ENCODE measurements at places on chromosomes 11 and 22.
A peak's percentile ranks its signal among the peaks of the same experiment; 100 is the strongest.

GRCh38 chr11:15816260-15816871 lies 540.0 kb downstream of the SOX6 start:
- DNase-seq = no peak

DNA sequence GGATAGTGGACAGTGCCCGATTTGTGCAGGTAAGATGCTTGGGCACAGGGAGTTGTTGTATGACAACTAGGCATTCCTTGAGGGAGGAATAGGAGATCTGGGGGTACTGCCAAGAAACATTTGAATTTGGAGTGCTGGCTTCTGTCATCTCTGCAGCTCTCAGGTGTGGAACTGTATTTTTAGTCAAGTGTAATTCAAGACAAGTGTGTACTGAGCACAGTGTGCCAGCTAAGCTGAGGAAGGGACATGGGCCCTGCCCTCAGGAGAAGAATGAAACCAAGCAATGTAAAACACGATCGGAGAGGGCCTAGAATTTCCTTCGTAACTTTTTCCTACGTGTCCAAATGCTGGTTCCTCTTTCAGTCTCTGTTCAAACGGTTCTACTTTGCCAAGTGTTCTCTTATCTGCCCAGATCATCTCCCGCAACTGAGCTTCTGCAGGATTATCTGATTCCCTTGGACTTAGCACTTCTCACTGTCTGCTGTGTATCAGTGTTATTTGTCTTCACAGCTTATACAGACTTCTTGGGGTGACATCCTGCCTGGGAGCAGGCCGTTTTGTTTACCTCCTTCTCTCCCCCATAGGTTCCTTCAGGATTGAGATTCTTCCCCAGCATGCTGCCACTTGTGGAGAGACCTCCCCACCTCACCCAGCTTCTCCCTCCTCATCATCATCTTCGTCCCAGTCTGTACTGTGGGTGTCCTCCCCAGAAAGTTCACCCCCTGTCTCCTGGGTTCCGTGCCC lies 27.6 kb downstream of the ART5 start:
- no peak for DNase-seq

DNA sequence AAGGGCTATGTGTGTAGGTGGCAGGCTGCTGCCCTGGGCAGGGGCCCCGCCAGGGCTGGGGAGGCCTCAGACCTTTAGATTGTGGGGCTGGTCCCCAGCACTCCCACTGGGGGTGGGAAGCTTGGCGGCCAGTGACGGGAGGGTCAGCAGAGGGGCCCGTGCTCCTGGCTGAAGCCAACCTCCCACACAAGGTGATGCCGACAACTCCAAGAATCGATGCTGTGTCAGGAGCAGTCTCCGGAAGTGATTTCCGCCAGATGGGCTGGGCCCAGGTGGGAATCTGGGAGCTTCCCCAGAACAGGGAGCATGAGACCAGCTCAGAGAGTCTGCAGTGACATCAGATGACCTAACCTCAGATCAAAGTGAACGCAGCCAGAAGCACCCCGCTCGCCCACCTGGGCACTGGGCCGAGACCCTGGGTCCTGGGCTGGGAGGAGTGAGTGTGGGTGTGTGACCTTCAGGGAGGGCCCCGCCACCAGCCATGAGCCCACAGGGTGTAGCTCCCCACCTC lies 7.7 kb downstream of the TRPM5 start:
- no peak for DNase-seq

GRCh38 chr22:17232406-17232805 lies 13.2 kb upstream of the ADA2 start:
- DNase-seq = no peak

- DNase-seq = no peak
Observed at GRCh38 chr11:32032478-32032877, 58.4 kb upstream of the RCN1 start.

DNA sequence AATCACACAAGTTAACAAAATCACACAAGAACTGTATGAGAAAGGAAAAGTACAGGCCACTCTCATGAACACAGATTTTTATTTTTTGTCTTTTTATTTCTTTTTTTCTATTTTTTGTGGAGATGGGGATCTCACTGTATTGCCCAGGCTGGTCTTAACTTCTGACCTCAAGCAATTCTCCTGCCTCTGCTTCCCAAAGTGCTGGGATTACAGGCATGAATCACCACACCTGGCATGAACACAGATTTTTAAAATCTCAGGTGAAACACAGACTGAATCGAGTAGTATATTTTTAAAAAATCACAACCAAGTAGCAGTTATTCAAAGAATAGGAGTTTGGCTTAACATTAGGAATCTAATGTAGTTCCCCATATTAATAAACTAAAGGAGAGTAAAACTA lies 18.3 kb downstream of the RNF169 start:
- no peak for DNase-seq

- DNase-seq = no peak
Observed at GRCh38 chr11:65792456-65792855, 5.6 kb downstream of the OVOL1 start.

- no peak for DNase-seq
Observed at GRCh38 chr22:49506010-49506400, 321.7 kb downstream of the BRD1 start.

- DNase-seq = no peak
Observed at GRCh38 chr11:74069146-74070046, 60.5 kb upstream of the UCP3 start.

GRCh38 chr11:11733246-11733747 lies 108.5 kb upstream of the USP47 start:
- DNase-seq = no peak

- peak; percentile 21 for DNase-seq
Observed at GRCh38 chr11:21142007-21142406, 472.6 kb downstream of the NELL1 start.

DNA sequence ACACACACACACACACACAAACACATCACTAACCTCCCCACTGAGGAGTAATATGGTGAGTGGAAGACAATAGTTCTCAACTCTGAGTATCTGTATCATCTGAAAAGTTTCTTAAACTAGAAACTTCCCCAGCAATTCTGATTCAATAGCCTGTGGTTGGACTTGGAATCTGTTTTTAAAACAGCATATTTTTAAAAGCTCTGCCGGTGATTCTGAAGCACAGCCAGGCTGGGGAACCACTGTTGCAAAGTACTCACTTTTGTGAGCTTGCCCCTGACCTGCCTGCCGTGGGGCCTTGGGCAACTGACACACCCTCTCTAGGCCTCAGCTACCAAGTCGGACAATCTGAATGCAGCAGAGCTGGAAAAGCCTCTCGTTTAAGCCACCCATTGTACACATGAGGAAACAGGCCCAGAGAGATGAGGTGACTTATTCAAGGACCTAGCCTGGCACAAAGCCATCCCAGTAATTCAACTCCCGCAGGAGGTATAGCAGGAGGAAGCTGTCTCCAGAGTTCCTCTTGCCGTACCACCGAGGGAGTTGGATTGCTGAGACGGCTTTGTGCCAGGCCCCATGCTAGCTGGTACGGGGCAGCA lies 8.9 kb downstream of the SLC15A3 start:
- no peak for DNase-seq

DNA sequence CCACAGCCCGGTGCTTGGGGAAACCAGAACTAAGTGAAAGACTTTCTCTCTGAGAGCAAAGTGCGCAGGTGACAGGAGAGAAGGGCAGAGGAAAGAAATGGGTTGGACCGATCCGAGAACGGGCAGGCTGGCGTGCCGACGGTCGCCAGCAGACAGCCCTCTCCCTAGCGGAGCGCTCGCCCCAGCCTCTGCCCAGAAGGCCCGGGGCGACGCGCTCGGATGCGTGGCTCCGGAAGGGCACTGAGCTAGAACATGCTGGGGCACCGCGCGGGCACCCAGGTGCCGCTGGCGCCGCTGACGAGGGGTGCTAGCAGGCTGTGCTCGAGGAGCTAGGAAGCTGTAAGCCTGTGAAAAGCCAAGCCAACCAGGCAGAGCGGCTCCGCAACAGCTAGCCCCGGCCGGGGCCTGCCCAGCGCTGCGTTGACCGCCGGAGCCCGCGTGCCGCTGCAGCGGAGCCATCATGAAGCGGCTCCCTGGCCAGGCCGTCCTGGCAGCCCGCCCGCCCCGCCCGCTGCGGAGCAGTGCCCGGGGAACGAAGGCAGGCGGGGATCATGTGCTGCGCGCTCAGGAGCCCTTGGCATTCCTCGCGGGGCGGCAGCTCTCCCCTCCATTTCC lies 22.1 kb upstream of the RRAS2 start:
- DNase-seq = no peak

DNA sequence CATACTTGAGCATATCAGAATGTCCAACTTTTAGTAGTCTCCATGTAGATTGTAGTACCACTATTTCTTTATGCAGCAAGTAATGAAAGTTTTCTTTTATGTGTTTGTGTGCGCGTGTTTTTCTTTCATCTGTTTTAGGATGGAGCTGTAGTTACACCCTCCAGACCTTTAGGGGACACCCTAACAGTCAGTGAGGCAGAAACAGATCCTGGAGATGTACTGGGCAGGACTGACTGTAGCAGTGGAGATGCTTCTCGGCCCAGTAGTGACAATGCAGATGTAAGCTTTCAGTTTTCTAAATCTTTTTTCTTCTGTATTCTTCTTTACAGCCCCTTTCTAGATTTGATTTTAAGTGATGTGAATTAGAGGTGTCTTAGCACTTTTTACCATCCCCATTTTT lies 79.9 kb upstream of the GRIK4 start:
- no peak for DNase-seq

- no peak for DNase-seq
Observed at GRCh38 chr11:7591987-7592386, 78.2 kb downstream of the PPFIBP2 start.

DNA sequence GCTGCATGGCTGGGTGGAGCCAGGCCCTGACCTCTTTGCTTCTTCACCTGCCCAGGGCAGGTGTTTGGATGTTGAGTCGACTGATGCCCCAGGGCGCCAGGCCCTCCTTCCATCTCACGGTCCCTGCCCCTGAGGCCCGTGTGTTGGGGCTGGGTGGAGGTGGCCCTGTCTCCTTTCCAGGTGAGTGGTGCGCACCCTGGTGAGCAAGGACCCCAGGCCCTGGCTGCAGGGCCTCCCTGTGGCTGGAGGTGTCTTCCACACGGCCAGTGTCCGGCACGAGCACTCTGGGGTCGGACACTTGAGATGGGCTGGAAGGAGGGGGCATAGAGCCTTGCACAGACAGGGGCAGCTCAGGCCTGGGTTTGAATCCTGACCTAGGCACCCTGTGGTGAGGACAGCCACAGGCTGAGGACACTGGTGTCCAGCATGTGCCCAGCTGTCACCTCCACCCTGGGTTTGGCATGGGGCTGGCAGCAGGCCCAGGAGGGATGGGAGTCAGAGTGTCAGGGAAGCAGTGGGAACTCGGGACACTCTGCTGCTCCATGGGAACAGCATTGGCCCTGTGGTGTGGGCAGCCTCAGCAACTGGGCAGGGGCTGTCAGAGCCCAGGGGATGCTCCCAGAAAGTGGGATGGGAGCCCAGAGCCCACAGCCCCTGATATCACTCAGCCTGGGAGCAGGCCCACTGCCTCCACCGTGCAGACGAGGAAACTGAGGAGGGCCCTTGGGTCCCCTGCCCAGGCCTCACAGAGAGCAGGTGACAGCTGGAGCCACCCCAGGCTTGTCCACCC lies 37.1 kb upstream of the CCDC188 start:
- DNase-seq = no peak

- DNase-seq = no peak
Observed at GRCh38 chr11:115287266-115287665, 216.9 kb downstream of the CADM1 start.

DNA sequence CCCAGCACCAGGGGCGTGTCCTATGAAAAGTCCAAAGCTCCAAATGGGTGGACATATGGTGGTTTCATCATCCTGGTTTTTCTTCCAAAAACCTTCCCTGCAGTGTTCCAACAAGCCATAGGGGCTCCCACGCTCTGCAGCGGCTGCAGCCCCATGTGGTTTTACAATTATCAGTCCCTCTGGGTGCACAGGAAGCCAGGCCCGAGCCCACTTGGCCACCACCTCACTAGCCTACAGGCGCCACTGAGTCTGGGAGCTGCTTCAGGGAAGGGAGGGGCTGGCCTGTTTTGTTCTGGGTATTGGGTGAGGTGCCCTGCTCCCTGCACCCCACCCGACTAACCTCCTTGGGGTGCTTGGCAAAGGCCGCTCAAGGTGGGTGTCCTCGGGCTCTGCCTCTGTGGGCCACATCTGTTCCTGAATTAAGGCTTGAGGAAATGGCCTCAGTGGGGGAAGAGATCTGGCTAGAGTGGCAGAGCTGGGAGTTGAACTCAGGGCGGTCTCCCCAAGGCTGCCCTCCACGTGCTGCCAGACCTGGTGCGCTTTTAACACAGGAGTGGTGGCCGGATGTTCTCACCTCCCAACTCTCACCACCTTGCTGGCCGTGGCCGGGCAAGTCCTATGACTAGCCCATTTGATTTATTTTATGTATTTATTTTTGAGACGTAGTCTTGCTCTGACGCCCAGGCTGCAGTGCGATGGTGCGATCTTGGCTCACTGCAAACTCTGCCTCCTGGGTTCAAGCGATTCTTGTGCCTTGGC lies 5.3 kb upstream of the CDC42BPG start:
- DNase-seq = peak; percentile 35

GRCh38 chr22:29658176-29658575 lies 54.7 kb downstream of the NF2 start:
- no peak for DNase-seq

- DNase-seq = no peak
Observed at GRCh38 chr11:78510025-78510596, 64.6 kb downstream of the NARS2 start.

GRCh38 chr11:61588728-61589191 lies 7.9 kb upstream of the SYT7 start:
- no peak for DNase-seq

DNA sequence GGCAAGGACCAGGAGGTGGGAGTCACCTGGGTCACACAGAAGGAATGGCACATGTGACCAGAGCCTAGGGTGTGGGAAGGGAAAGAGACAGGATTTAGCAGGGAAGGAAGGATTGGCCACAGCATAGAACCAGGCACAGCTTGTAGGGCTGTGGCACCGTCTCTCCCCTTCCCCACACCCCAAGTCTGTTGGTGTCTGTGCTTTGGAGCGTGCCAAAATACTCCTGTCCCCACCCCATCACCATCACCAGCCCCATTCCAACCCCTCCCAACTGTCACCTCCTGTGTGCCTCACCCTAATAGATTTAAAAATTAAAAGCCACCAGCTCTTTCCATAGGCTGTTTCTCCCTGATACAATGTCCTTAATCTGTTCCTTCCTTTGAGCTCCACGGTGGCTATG lies 18.2 kb downstream of the SGSM1 start:
- no peak for DNase-seq

- DNase-seq = no peak
Observed at GRCh38 chr11:126997641-126998040, 2.9 kb downstream of the KIRREL3 start.

GRCh38 chr22:31497148-31497938 lies 1.0 kb downstream of the SFI1 start:
- DNase-seq = no peak

- DNase-seq = no peak
Observed at GRCh38 chr22:19823902-19824211, 30.8 kb downstream of the GNB1L start.

- DNase-seq = no peak
Observed at GRCh38 chr11:73972187-73972586, 10.5 kb downstream of the UCP2 start.

- DNase-seq = no peak
Observed at GRCh38 chr11:21385669-21386440, 716.5 kb downstream of the NELL1 start.

DNA sequence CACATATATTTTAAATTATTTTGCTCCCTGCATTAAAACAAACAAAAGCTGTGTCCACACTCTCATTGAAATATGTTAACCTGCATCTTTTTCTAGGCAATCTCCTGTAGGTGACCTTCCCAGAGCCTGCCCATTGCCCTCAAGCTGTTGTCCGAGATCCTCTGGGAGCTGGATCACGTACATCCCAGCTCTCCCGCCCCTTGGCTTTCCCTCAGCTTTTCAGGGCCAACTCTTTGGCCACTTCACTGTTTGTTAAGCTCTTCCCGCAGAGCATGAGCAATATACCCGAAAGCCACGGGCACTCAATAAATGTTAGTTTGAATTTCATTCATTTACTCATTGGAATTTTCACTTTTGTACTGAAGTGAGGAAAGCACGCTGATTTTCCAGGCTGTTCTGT lies 32.2 kb downstream of the ELMOD1 start:
- no peak for DNase-seq

Measured in NCI-H1694 (cell line).